ENCODE measurements at places on chromosomes 7 and 10.

DNA sequence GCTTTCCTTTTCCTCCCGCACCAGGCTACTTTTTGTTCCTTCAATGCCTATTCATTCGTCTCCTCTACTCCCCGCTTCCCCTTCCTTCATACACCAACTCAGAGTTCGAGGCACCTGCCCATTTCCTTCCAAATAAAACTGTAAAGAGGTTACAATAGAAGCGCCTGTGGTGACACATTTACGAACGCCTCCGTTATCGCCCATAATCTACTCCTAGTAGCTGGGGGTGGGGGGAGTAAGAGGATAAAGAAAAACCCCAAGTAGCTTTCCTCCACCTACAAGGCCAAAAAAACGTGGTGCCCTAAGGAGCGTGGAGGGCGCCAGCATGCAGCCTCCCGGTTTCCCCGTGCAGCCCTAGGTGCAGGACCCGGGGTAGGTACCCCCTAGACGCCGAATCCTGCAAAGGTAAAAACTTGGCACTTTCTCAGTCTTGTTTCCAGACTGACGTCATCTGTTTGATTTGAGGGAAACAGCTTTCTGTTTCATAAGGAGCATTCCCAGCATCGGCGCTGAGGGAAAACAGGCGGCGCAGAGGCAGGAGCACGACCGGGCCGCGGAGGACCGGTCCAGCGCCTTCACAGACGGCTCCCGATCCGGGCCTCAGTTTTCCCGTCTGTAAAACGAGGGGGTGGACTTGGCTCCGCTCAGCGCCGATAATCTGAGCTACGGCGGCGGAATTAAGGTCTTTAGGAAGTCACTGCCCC is 922 bp downstream of the PPA1 start:
- DNase-seq: no peak

- DNase-seq: no peak
Observed at GRCh38 chr7:16202303-16202702, 219.0 kb downstream of the CRPPA start.

- DNase-seq: no peak
Observed at GRCh38 chr7:29318853-29319718, 124.5 kb downstream of the CHN2 start.

GRCh38 chr10:43814663-43815062 is 166.0 kb upstream of the ZNF32 start:
- DNase-seq: no peak

GRCh38 chr7:44348851-44349781 is 23.7 kb upstream of the CAMK2B start:
- no peak for DNase-seq

- no peak for DNase-seq
Observed at GRCh38 chr7:12291870-12292269, 80.8 kb downstream of the TMEM106B start.

DNA sequence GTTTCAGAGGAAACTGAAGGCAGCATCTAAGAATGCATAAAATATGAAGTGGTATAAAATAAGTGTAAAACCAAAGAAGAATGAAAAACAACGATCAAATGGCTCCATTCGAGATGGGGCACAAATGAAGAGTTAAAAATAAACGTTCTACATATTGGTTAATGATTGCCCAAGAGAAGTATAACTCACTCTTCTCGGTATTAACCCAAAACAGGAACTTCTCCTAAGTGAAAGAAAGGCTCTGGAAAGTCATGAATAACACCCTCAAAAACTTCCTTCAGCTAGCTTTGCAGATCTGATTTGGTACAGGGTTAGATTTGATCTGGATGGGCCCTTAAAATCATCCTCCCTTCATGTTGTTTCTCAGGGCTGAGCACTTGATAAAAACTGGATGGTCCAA is 94.3 kb upstream of the ADO start:
- no peak for DNase-seq

DNA sequence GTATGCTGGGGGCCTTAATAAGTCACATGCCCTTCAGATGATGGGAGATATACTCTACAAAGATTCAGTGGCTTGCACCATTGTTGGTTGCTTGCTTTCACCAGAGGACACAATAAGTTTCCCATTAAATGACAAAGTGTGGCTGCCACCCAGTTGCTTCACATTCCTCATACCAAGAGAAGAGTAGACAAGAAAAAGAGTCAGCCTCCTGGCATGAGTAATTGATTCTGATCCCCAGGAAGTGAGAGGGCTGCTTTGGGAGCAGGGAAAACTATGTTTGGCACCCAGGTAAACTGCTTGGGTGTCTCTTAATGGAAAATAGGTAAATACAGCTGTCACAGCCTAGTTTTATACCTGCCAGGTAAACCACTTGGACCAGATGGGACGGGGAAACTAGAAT is 66.7 kb upstream of the IL6 start:
- DNase-seq: no peak

DNA sequence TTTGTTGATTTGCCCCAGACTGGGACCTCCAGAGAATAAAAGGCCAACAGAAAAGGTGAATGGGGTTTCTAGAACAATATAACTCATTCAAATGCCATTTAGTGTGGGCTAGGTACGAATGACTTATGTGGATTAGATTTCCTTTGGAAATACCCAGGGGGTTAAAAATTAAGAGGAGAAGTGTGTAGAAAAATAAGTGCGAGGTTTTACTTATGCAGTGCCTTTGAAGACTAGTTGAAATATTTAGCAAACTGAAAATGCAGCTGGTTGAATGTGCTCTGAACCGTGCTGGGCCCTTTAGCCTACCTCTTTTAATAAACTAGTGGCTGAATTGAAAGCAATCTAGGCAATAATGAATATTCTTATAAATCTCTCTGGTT is 180.6 kb downstream of the LRMDA start:
- no peak for DNase-seq

DNA sequence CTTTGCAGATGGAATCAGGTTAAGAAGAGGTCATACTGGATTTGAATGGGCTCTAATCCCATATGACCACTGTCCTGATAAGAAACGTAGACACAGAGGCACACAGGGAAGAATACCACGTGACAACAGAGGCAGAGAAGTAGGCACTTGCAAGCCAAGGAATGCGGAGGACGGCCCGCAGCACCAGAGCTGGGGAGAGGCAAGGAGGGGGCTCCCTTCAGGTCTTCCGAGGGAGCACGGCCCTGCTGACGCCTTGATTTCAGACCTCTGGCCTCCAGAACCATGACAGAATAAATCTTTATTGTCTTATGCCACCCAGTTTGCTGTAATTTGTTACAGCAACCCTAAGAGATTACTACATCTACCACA is 44.7 kb upstream of the TMEM213 start:
- DNase-seq: no peak

DNA sequence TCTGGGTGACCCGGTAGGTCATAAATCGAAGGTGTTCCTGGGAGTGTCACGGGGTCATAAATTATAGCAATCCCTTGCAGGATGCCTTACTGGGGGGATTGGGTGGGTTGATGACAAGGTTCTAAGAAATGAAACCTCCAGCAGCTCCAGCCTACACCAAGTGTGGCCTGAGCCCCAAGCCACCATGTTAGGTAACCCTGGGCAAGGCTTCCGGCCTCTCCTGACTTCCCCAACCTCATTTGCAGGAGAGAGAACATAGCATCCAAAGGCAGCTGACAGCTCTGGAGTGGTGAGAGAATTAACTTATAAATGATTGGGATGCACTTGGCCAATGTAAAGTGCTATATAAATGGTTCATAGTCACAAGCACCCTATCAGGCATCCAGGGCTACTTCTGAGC is 52.8 kb upstream of the TMEM273 start:
- DNase-seq: no peak

GRCh38 chr10:34721208-34721840 is 93.8 kb downstream of the PARD3 start:
- DNase-seq: no peak

- no peak for DNase-seq
Observed at GRCh38 chr7:102810916-102811315, 62.1 kb downstream of the FAM185A start.

GRCh38 chr10:129863201-129863663 is 100.8 kb downstream of the EBF3 start:
- no peak for DNase-seq

- DNase-seq: no peak
Observed at GRCh38 chr7:94223375-94224084, 171.2 kb upstream of the COL1A2 start.

DNA sequence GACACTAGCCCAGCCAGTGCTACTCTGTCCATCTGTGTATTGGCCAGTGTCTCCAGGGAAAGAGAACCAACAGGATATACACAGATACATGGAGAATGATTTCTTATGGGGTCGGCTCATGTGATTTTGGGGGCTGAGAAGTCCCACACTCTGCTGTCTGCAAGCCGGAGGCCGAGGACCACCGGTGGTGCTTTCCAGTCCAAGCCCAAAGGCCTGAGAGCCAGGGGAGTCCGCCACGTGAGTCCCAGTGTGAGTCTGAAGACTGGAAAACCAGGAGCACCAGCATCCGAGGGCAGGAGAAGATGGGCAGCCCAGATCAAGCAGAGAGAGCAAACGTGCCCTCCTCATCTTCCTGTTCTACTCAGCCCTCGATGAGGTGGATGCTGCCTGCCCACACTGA is 71.5 kb downstream of the C10orf143 start:
- DNase-seq: no peak

DNA sequence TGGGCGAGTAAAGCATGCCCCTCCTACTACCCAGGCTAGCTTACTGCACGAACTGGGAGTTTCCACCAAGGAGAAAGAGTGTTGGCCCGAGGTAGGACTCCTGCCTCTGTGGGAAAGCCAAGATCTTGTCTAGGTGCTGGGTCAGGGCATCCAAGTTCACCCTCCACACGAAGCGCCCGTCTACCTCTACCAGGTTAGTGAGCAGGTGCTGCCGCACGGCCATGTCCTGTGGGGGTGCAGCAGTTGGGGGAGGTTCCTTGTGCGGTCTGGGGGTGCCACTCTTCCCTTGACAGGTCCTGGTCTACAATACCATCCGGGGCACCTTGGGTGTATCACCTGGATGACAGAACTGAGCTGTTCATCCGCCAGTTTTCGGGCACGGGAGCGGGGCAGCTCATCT is 1.7 kb downstream of the ABHD11 start:
- DNase-seq: no peak

DNA sequence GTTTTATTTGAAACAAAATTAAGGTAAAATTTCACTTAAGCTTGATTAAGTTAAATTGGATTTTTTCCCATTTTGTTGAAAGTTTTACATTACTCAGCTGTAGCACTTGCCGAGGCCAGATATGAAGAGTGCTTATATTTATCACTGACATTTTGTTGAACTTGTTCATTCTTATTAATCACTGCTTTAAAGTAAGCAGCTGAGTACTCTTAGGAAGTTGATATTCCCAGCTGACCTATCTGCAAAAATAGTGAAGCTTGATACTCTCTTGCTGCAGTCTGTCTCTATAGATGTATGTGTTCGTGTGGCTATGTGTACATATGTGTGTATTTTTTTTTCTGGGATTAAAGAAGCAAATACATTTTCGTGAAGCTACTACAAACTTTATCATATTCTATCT is 150.0 kb downstream of the SKAP2 start:
- no peak for DNase-seq

DNA sequence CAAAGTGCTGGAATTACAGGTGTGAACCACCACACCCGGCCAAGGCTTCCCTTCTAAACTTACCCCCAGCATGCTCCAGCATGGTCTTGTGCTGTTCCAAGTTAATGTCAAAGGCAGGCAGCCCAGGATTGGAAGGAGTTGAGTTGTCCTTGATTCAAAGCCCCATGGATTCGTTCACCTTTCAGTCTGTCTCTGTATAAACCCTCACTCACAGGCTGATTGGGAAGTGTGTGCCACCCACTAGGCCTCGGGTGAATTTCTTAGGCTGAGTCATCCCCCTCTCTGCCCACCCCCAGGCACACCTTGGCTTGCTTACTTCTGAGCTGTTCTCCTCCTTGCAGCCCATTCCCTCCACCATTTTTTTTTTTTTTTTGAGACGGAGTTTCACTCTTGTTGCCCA is 13.3 kb upstream of the PRDX3 start:
- DNase-seq: no peak

DNA sequence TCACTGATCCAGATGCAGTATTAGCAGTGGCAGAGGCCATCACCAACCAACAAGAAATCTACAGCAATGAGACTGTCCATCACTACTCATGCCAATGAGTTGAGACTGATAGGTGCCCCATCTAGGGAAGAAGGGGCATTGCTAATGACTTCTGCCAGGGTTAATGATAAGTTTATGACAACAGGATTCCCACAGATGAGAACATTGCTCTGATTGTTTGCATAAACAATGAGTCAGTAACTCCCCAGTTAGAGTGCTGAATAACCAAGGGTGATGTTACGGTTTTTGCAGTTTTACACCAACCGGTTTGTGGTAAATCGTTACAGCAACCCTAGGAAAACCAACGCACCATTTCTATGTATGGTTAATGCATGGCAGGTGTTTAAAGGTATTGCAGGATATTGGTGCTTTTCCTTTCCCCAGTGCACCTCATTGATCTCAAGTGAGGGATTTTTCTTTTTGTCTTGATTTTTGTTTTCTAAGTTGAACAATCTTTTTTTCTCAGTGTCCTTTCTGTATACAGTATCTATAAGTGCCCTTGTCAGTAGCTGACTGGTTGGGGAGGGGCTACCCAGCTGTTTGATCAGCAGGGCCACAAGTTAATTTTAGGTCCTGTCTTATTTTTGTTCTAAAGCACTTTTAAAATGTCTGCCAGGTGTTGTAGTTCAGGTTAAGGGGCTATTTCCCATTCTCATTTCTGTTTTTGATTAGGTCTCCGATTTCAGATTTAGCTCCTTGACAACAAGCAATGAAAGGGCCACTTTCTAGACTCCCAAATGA is 3.9 kb upstream of the CSGALNACT2 start:
- DNase-seq: no peak

GRCh38 chr10:77381750-77382149 is 255.9 kb downstream of the KCNMA1 start:
- no peak for DNase-seq

GRCh38 chr10:117454502-117454901 is 79.3 kb upstream of the PDZD8 start:
- no peak for DNase-seq

DNA sequence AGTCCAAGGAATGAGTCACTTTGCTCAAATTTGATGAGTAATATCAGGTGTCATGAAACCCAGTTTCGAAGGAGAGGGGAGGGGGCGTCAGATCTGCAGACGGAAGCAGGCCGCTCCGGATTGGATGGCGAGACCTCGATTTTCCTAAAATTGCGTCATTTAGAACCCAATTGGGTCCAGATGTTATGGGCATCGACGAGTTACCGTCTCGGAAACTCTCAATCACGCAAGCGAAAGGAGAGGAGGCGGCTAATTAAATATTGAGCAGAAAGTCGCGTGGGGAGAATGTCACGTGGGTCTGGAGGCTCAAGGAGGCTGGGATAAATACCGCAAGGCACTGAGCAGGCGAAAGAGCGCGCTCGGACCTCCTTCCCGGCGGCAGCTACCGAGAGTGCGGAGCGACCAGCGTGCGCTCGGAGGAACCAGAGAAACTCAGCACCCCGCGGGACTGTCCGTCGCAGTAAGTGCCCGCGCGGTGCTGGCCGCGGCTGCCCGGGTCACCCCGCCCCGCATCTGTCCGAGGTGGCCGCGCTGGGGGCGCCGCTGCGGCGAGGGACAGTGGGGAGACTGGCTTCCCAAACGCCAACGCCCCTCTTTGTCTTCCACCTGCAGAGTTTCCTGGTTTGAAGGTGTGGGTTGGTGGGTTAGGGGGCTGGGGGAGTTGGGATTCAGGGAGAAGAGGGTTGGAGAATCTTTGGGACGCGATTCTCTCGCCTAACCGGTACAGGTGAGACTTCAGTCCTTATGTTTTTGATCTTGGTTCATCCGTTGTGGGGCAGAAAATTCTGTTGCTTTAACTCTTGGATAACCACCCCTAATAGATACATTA is at the start of gene TAC1:
Gene TAC1, plus strand, starts transcription at position 351 of the 829 bp plus-strand sequence. CDS start 527 bp downstream, outside the sequence.
- no peak for DNase-seq

- no peak for DNase-seq
Observed at GRCh38 chr7:138943061-138943460, 38.1 kb downstream of the KIAA1549 start.

Data from stimulated activated CD8-positive, alpha-beta memory T cell treated with anti-CD3 and anti-CD28 coated beads, Interleukin-2, amount 100 ng/mL, for 1 hour (primary cell).